ENCODE measurements at places on chromosomes 12 and 14.

DNA sequence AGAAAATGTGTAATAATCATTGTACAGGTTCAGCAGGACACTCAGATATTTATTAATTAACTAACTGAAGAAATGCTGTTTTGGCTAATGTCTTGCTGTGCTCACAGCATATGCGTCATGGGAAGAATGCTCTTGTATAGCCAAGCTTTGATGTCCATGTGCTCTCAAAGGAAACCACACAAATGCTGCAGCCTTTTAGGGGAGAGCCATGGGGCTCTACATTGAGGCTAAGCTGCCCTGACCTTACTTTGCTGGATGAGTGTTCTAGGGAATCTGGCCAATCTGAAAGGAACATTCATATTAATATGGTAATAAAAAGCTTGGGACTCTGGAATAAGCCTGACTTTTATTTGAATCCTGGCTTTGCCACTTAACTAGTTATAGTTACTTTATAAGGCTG is 9.5 kb upstream of the CRADD start:
- DNase-seq: no peak

- DNase-seq: no peak
These were observed 319.8 kb downstream of the ZFP36L1 start for GRCh38 chr14:68473069-68473468.

GRCh38 chr14:80017795-80018194 is 193.5 kb downstream of the DIO2 start:
- DNase-seq: no peak

DNA sequence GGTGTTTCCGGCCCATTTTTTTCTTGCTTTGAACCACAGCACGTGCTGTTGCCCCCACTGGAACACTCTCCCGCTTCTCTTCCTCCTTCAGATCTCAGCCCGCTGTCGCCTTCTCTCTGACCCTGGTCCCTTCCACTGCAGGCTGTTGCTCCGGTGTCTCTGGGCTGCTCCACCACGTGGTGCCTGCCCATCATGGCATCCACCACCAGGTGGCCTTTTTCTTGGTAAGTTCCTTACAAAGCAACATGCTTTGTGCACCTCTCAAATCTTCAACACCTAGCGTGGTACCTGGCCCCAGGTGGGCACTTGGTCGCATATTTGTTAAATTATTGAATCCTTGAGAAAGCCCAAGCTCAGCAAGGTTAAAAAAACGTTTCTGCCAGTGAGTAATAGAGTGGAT is 19.1 kb downstream of the TUNAR start:
- peak; percentile 1 for DNase-seq

DNA sequence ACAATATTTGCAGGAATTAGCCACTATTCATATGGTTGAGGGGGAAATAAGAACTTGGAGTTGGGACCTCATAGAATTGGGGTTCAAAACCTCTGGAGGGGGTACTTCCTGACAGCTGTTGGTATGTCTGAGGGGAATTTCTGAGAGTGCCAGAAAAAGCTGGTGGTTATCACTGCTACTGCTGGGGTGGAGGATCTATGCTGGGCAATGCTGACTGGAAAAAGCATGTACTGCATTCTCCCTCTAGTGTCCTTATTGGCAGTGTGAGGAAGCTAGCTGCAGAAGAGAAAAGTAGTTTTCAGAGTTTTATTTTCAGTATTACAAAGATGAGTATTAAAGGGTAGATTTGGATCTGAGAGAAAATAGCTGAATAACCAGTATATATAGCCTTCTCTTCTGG is 88.8 kb downstream of the FUT8 start:
- no peak for DNase-seq

- DNase-seq: peak; percentile 65
These were observed at the start of gene VSIG10 for GRCh38 chr12:118103601-118104382. VSIG10 (minus strand) TSS chr12:118104011; CDS start chr12:118103671, 340 bp downstream.

DNA sequence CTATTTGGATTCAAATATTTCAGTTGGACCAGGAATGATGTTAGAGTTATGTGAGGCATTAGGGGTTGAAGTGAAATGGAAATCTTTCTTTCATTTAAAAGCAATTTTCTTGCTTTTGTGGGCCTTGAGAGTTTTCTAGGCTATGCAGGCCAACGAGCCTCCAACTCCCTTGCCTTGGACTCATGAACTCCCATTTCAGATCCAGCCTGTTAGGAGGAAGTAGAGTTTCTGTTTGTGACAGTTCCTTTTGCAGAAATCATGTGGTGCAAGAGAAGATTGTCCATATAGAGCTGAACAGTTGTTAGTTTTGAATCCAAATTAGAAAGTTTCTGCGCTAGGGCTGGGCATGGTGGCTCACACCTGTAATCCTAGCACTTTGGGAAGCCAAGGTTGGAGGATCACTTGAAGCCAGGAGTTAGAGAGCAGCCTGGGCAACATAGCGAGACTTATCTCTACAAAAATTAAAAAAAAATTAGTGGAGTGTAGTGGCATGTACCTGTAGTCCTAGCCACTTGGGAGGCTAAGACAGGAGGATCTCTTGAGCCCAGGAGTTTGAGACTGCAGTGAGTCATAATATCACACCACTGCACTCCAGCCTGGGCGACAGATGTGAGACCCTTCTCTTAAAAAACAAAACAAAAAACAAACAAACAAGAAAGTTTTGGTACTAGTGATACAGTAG is 47.3 kb upstream of the MED13L start:
- DNase-seq: no peak

- no peak for DNase-seq
These were observed 532 bp downstream of the NOC4L start for GRCh38 chr12:132144810-132145168.

- no peak for DNase-seq
These were observed 13.0 kb downstream of the TBPL2 start for GRCh38 chr14:55427439-55427838.

DNA sequence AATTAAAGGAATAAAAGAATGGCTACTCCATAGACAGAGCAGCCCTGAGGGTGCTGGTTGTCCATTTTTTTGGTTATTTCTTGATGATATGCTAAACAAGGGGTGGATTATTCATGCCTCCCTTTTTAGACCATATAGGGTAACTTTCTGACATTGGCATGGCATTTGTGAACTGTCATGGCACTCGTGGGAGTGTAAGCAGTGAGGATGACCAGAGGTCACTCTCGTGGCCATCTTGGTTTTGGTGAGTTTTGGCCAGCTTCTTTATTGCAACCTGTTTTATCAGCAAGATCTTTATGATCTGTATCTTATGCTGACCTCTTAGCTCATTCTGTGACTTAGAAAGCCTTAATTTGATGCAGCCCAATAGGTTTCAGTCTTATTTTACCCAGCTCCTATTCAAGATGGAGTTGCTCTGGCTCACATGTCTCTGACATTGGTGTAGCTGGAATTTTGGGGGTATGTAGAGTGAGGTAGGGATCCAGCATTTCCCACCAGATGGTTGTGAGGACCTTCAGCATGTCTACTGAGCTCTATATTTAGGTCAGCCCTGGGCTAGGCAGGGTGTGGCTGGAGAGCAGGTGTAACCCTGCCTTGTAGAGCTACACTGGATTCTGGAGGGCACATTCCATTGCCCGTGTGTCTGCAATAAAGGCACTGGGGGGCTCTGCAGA is 103.5 kb upstream of the SLC38A2 start:
- no peak for DNase-seq

- DNase-seq: no peak
These were observed 11.9 kb downstream of the JAG2 start for GRCh38 chr14:105156414-105157375.

DNA sequence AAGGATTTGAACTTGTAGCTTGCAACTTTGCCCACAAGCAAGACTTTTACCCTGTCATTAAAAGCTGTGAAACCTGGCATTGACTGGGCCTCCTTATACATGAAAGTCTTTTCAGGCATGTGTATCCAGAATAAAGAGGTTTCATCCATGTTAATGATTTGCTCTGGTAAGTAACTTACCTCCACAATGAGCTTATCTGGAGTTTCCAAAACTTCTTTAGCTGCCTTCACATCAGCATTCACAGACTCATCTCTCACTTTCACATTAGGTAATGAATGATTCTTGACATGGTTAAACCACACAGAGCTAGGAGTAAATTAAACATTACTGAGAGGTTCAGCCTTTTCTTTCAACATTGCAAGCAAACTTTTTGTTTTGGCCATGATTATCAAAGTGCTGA is 234.4 kb upstream of the CLEC14A start:
- no peak for DNase-seq

DNA sequence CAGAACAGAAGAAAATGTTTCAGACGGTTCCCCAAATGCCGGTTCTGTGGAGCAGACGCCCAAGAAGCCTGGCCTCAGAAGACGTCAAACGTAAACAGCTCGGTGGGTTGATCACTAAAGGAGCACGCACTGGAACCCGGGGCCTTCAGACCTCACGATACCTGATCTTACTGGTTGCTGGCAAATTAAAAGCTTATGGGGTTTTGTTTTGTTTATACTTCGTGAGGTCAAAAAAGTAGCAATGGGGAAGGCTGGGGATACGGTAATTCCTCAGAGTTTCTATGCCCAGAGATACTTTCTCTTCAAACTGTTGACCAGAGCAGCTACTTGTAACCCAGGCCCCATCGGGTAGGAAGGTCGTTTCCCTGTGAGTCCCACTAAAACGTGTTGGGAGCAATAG is 1.7 kb downstream of the CDKN1B start:
- DNase-seq: no peak

- DNase-seq: no peak
These were observed 158.4 kb downstream of the IPO8 start for GRCh38 chr12:30537228-30537627.

- DNase-seq: no peak
These were observed 333.7 kb downstream of the DAD1 start for GRCh38 chr14:22255017-22255950.

GRCh38 chr12:2273288-2273687 is 220.5 kb downstream of the CACNA1C start:
- DNase-seq: no peak

GRCh38 chr14:89225607-89226006 is 191.4 kb downstream of the FOXN3 start:
- DNase-seq: no peak

GRCh38 chr12:56333197-56333678 is 562 bp downstream of the PAN2 start:
- no peak for DNase-seq

- DNase-seq: no peak
These were observed 828.3 kb downstream of the DIO2 start for GRCh38 chr14:79383031-79383430.

DNA sequence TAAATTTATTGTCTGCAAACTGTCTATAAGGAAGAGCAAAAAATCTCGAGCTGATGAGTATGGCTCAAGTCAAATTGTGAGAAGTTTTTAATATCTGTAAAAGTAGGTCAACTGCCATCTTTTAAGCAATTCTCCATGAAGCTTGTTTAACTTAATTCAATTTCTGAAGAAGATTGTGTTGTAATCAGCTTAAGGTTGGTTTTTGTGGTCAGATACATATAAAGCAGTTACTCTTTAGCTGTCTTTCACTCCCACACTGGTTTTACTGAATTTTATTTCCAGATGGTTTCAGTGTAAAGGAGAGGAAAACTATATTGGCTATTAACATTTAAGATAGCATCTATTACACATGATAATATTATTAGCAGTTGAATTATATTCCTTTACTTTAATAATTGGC is 1165.1 kb downstream of the SLC16A7 start:
- DNase-seq: no peak

DNA sequence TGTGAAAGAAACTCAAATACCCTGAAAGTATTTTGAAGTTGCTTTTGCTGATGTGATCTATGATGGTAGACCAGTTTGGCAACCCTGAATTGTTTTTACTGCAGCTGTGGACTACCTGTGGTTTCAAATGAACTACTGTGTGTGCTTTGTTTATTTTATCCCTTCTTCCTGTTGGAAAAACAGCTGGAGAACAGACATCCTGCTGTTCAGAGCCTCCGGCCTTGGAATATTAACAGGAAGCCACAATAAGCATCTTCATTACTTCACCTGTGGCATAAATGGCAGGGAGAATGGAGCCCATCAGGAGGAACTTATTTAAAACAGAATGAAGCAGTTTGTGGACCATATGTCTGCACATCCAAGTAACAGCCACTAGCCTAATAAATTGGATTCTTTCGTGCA is 104.8 kb downstream of the DUSP6 start:
- DNase-seq: no peak

DNA sequence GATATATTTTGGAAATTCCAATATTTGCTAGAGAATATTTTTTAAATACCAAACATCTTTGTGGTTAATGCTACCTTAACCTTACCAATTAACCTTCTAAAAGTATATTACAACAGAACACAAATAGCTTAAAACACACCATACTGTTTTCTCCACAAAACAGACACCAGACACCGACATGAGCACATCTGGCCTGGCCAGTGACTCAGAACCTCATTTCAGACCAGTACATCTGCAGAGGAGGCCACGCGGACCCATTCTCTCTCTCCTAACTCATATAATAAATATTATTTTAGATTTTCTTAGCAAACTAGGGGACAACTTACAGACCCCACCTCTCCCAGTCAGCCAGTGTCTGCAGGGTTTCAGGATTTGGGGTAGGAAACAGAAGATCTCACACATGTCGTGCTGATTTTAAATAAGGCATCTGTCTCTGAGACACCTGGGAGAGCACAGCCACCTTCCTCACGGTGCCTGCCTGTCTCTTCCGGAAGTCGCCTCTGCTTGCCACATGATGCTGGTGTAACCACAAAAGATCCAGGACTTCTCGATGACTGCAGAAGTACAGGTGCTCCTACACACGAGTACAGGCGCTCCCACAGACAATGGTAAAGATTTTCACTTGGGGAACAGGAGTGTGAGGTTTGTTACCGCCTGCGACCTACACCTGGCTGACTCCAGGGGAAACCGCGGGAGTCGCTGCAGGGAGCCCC is 9.7 kb upstream of the ANKLE2 start:
- no peak for DNase-seq

GRCh38 chr14:52701223-52701622 is 5.8 kb upstream of the PSMC6 start:
- DNase-seq: no peak

GRCh38 chr14:82113710-82114109 is 580.1 kb upstream of the SEL1L start:
- no peak for DNase-seq

DNA sequence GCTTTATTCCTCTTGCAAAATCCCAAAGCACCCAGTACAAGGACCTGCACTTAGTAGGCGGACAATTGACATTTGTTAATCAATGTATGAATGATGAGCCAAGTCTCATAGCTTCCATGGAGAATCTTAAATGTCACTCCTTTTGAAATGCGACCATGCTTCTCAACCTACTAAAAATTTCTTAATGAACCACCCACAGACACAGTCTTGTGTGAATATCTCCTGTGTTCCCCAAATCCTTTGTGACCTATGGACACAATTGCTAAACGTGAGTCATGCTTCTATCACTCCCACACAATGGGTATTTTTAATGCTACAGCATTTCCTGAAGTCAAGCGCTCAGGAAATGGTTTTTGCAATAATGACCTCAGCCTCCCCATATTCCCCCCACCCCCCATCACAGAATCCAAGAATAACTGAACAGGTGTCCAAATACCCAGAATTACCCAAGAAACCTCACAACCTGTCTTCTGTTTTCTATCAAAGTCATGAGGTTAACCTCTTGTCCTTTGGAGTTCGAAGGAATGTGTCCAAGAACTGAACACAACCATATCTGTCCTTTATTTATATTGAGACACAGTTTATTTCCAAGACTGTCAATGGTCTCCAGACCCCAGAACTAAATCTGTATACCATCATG is 163.6 kb upstream of the PLEKHG7 start:
- DNase-seq: no peak
